Hindlimb muscle (tissue), 1 donor: ENCODE measurements at places on chromosomes 5 and 9. TPM values are rescaled to one million over a fixed set of nuclear protein-coding genes. Genes with fewer than 3 reads are reported as not detected.

- no peak for DNase-seq
These were observed 11.4 kb downstream of the PHF2 start for GRCh38 chr9:93587651-93588347.

DNA sequence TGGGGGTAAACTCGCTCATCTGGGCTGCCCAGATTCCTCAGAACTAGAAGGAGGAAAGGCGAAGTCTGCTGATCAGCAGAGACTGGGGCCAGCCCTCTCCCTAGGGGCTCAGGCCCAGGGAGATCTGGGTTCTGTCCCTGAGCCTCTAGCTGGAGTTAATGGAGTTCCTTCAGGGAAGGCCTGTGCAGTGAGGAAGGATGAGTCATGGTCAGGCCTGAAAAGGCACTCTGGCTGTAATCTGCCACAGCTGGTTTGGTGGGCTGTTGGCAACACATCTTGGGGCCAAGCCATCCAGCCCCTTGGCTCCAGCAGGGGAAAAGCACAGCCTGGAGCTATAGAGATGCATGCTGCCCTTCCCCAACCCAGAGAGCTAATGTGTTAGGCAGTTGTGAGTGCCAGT lies 459.6 kb downstream of the PRELID2 start:
- no peak for DNase-seq

- DNase-seq = no peak
These were observed 35.5 kb downstream of the TIMD4 start for GRCh38 chr5:156927545-156927944.

The HK3 gene
- polyA plus RNA-seq = 1.4 TPM

GRCh38 chr9:78620303-78620702 lies 323.4 kb downstream of the PSAT1 start:
- no peak for DNase-seq

- DNase-seq = no peak
These were observed 118.7 kb upstream of the ATP10B start for GRCh38 chr5:160970605-160971191.

- DNase-seq = peak; percentile 37
These were observed 696.2 kb downstream of the DNAH5 start for GRCh38 chr5:13248253-13248652.

DNA sequence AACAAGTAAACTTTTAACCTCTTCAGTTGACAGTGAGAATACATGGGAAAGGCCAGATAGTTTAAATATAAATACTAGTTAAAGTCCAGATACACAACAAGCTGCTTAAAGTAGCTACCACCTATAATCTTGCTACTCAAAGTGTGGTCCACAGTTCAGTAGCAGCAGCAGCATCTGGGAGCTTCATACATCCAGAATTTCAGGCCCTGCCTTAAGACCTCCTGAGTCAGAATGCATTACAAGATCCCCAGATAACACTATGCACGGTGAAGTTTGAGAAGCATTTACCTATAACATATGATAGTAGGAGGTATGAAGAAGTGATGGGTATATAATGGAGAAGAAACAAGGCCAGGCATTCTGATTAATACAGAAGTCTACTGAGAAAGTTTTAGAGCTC lies 244.5 kb downstream of the EFNA5 start:
- DNase-seq = no peak

DNA sequence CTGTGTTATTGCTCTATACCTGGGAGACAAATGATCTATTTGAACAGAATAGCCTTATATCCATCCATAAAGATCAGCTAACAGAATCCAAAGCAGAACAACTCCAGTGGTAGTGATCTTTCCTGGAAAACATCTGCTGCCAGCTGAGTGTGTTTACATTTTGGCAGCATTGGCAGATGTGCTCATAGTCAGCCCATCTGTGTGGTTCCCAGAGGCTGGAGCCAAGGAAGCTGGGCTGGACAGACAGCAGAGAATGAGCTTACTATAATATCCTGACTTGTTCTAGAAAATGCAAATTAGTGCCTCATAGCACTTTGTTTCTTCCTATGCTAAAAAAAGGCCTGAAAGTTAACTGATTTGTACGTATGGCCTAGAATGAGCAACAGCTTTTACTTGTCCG lies 99.7 kb downstream of the ST8SIA4 start:
- DNase-seq = peak; percentile 30

The TRAPPC13 gene
- polyA plus RNA-seq = 19.6 TPM

The SLC36A2 gene
- polyA plus RNA-seq = 0.49 TPM

DNA sequence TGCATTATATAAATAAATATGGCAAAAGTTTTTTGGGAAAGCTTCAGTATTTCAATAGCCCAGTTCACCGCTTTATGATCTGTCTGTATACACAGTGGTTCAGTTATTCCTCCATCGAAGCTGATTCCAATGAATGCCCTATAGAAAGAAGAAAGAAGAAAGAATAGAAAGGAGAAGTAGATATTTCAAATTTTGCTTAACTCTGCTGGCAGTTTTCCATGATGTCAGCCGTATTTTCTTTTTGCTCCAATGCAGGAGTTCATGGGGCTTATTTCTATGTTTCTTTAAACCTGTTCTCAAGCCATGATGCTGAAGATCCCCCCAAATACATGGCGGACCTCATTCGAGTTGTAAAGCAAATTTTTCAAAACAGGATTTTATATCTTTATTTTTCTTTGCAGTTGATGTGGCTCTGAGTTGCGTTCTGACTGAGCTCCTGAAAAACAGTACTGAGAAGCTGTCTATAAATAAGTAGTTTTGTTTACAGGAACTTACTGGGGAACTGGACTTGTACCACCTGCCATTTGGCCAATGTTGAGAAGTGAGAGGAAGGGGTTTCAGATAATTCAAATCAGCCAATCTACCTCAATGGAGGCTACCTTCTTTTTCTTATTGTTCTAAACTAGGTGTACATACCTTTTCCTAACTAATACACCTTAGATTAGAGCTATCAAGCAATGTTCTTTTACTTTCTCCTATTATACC lies 418.5 kb upstream of the MEF2C start:
- no peak for DNase-seq

The TLE1 gene
- 70.3 TPM for polyA plus RNA-seq

- no peak for DNase-seq
These were observed 34.6 kb downstream of the HABP4 start for GRCh38 chr9:96484521-96484931.

DNA sequence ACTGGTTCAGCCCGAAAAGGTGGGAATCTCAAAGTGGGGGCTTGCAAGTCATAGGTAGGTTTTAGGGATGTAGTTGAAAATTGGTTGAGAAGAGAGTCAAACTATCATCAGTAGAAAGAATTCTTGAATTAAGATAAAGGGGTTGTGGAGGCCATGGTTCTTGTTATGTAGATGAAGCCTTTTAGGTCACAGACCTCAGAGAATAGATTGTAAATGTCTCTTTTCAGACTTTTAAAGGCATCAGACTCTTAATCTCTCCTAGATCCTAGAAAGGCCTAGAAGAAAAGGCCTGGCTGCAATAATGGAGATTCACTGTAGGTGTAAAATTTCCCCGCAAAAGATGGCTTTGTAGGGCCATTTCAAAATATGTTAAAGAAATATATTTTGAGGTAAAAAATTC lies 96.4 kb downstream of the PSAT1 start:
- no peak for DNase-seq

GRCh38 chr9:21591221-21592062 lies 109.3 kb upstream of the IFNE start:
- no peak for DNase-seq

The NIPAL4 gene
- polyA plus RNA-seq = 0.22 TPM

DNA sequence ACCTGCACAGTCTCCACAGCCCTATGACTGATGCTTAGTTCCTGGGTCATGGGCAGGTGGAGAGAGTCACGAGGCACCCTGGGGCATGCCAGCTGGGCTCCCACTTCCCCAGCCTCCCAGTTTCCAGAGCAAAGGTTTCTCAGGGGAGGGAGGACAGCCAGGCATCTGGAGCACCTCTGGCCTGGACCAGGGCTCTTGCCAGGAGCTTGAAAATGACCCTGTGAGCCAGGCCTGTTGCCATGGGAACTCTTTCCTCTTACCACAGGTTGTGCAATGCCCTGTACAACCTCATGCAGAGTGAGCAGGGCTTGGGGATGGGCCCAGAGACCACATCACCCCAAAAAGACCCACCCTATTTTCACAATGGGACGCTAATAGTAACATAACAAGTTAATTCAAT lies 113.1 kb downstream of the PSD2 start:
- no peak for DNase-seq

The OR13F1 gene
- polyA plus RNA-seq = not detected

DNA sequence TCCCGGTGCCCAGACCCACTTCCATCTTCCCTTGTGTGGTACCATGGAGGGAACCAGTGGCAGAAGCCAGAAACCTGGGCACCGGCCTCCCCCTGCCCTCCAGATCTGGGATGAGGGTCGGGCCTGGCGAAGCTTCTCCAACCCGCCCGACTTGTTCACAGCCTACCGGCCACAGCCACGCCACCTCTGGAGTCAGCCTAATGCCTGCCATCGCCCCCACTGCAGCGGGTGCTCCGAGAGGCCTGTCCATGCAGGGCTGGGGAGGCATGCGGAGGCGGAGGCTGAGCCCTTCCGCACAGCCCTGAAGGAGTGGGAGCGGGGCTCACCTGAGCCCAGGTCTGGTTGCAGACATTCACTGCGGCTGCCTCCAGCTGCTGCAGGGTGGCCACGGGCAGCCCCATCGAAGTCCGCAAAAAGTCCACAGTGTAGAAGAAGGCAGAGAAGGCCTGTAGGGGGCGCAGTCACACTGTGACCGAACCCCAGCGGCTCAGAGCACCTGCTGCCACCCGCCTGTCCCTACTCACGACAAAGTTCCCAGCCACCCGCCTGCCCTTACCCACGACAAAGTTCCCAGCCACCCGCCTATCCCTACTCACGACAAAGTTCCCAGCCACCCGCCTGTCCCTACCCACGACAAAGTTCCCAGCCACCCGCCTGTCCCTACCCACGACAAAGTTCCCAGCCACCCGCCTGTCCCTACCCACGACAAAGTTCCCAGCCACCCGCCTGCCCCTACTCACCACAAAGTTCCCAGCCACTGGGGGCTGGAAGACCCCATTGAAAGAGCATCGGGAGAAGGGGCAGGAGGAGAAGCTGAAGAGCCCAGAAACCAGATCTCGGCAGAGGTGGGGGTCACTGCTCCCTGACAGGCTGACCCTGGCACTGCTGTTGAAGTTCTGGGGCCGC lies 3.8 kb upstream of the NPDC1 start:
- peak; percentile 54 for DNase-seq

The MEIKIN gene
- not detected for polyA plus RNA-seq

DNA sequence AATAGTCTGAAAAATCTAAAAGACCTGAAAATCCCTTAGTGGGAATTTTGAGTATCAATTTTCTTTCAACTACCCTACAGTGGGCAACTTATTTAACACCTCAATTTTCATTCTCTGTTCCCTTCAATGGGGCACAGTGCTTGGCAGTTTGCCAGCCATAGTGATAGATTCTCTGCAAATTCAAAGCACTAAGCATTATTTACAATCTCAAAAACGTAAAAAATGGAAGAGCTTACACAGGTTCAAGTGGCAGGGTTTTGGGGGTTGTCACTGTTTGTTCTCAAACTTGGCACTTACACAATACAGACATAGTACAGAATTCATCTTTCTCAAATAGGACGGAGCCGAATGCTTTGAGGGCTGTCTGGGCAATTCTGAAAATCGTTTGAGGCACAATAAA lies 515.0 kb downstream of the EFNA5 start:
- DNase-seq = no peak

The GGTA1 gene
- polyA plus RNA-seq = 10.2 TPM

The FLT4 gene
- polyA plus RNA-seq = 9.2 TPM

- no peak for DNase-seq
These were observed 2.5 kb upstream of the SSBP2 start for GRCh38 chr5:81753429-81753828.

- no peak for DNase-seq
These were observed 71.1 kb upstream of the PITX1 start for GRCh38 chr5:135105105-135105484.

DNA sequence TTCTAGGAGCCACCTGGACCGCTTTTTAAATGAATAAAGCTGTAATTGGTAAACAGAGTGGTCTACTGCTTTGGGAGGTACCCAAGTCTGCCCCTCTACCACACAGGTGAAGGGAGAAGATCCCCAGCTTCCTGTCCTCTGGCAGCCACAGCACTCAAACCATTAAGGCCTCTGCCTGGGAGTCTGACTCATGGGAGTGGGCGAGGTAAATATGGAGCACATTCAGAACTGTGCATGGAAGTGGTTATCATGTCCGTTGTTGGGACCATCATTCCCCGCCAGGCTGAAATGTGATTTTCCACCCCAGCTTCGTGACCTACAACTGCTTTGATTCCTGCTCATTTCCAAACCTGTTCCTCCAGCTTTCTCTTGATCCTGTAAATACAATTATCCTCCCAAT lies 59.5 kb upstream of the ALDH1B1 start:
- no peak for DNase-seq

The ORM2 gene
- 0.37 TPM for polyA plus RNA-seq

The CFAP90 gene
- polyA plus RNA-seq = not detected

The SPINK4 gene
- 0.52 TPM for polyA plus RNA-seq

The NXNL2 gene
- polyA plus RNA-seq = 0.19 TPM

The CCDC183 gene
- polyA plus RNA-seq = 3.0 TPM

DNA sequence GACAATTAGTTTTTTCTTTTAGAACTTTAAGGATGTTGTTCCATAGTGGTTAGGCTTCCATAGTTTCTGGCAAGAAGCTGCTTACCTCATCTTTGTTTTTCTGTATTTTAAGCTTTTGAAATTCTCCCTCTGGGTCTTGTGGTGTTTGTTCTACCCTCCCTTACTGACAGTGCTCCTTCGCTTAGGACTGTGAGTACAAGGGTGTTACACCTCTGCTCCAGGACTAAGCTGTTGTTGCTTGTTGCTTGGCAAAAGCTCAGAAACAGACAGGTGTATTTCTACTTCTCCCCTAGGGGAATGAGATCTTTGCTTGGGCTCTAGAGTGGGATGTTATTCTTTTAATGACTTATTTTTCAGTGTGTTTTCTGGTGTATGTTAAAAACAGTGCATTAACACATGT lies 225.2 kb downstream of the WDR70 start:
- DNase-seq = no peak

GRCh38 chr5:136004436-136004835 lies 24.4 kb upstream of the TGFBI start:
- no peak for DNase-seq

DNA sequence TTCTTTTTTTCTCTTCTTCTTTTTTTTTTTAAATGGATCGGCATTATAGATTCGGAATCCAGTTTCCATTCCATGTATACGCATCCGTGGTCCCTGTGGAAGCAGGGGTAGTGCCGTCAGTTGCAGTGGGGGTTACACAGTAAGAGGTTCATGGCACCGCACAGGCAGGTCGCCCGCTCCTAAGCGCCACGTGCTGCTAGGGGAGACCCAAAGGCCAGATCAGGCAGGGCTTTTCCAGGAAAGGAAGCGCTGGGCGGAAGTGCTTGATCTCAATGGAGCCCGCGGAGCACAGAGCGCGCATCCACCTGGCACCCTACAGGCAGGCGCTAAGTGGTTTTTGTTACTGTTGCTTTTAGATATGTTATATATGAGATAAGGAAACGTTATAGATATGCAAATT lies 174.8 kb upstream of the OR13F1 start:
- DNase-seq = no peak

The DIRAS2 gene
- polyA plus RNA-seq = 1.1 TPM

The PCDHB10 gene
- polyA plus RNA-seq = 5.3 TPM
